ENCODE measurements at places on chromosomes 6 and 20.

DNA sequence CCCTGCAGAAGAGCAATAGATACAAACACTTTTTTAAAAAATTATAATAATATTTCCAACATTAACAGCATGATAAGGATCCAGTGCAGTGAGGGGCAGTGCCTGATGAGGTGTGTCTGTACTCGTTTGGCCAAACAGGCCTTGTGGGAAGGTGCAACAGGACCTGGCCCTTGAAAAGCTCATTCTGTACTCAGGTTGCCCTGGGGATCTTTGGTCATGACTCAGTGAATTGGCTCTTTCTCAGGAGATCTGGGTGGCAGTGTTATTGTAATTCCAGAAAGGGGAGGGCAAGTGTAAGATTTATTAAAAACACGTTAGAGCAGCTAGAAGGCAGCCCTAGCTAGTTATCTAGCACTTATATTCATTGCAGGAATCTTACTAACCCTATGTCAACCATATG, 2.9 kb upstream of the SPINT3 start:
- no peak for DNase-seq

- no peak for DNase-seq
Observed at GRCh38 chr6:50555982-50556381, 157.3 kb upstream of the TFAP2D start.

DNA sequence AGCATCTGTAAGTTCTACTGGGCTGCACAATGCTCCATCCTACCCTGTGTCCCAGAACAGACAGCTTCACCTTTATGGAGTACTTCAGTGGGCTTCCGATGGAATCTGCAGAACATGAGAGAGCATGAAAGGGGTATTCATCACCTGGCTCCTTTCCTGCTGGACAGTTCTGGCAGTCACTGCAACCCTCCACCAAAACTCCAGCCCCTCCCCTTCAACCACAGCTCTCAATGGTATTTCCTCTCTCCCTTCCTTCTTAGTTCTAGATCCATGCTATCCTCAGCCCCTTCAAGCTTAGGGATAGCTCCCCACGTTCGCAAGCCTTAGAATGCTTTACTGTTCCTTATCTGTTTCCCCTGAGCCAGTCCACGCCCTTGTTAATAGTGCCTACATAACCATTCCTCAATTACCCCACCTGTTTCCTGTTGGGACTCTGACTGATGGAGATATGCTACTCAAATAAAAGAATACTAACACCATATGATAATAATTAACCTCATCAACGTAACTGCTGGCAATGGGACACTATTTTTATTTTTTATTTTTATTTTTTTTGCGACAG, 26.8 kb downstream of the TRAM2 start:
- no peak for DNase-seq

DNA sequence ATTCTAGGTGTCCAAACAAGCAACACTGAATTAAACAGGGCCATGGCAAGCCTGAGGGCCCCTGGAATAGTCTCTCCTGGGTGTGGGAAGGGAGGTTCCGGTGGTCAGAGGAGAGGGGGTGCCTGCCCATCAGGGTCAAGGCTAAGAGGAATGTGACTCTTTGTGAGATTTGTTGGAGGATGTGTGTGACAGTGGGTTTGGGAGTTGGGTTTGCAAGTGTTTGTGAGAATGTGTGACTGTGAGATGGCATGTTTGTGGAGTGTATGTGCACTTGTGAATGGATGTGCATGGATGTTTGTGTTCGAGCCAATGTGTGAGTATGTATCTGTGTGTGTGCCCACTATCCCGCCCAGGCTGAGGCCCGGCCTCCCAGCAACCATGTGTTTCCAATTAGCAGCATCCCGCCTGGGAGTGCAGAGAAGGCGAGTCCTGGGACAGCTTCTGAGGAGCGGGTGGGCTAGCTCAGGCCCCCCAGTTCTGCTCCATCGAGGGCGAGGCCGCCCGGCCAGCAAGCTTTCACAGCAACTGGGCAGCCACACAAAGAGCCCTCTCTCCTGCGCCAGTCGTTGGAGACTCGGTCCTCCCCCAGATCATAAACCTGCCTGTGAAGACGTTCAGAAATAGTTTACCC, 12.6 kb downstream of the FOXC1 start:
- DNase-seq = no peak

DNA sequence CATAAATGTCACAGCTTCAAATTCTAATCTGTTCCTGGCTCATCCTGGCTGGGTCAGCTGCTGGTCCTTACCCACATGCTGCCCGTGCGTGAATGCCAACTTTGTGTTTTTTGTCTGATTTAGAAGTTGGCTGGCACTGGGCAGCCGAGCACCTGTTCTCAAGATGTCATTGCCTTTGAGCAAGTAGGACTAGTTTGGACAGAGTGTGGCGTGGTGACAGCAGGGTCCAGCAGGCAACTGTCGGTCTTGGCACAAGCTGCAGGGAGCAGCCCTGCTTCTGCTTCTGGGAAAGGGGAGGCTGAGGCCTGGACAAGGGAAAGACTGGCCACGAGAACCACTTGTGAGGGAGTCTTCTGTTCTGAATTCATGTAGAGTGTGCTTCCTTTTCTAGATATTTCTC, 26.4 kb upstream of the ADRM1 start:
- DNase-seq = no peak
